ENCODE measurements at places on chromosomes 4 and X.

- no peak for DNase-seq
Measured at GRCh38 chrX:105533951-105534350, 288.4 kb upstream of the NRK start.

DNA sequence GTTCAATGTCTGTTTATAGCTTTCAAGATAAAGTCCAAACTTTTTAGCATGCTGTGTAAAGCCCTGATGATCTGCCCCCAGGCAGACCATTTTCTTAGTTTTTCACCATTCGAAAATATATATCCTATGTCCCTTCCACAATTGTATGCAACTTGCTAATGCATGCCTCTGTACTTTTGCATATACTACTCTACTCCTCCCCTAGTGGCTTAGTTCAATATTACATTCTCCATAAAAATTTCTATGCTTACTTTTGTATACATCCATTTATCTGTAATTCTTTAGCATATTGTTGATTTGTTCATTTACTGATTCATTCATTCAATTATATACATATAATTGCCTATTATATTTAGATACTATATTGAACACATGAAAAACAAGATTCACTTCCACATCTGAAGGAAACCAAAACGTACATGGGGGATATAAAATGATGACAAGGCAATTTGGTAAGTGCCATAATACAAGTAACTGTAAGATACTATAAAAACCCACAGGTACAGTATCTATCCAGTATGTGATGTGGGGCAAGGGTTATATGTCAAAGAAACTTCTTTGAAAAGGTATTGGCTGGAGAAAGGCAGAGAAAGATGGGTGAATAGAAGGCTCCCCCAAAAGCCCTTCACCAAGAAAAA lies 902.5 kb downstream of the FAM133A start:
- DNase-seq, result no peak

DNA sequence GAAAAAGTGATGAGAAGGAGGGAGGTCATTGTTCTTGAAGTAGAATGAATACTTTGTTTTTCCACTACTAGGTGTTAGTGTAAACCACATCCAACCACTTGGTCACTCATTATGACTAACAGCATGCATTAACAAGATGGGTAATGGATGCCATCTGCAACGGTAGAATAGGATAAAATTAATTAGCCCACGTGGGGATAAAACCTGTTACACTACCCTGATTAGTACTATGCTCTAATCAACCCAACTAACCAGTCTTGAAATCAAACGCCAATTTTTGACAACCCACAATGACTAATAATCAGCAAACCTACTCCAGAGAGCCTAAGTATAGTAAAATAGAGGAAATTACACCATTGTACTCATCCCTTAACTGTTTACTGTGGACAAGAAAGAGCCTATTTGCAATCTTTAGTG lies 93.4 kb upstream of the MCF2 start:
- no peak for DNase-seq

DNA sequence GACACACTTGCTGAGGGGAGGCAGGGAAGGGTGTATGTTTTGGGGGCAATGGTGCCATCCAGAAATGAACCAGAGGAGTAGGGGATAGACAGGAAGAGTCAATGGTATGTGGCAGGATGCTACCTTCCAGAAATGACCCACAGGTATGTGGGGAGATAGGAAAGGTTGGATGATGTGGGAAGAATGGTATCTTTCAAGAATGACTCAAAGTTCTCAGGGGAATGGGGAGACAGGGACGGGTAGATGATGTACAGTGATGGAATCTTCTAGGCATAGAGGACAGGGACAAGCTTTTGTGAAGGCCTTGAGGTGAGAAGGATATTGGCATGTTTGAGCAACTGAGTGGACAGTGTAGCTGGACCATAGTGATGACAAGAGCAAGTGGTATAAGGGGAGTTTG lies 64.9 kb downstream of the MAOA start:
- no peak for DNase-seq

- no peak for DNase-seq
Measured at GRCh38 chrX:24294619-24295018, 19.2 kb downstream of the SUPT20HL2 start.

DNA sequence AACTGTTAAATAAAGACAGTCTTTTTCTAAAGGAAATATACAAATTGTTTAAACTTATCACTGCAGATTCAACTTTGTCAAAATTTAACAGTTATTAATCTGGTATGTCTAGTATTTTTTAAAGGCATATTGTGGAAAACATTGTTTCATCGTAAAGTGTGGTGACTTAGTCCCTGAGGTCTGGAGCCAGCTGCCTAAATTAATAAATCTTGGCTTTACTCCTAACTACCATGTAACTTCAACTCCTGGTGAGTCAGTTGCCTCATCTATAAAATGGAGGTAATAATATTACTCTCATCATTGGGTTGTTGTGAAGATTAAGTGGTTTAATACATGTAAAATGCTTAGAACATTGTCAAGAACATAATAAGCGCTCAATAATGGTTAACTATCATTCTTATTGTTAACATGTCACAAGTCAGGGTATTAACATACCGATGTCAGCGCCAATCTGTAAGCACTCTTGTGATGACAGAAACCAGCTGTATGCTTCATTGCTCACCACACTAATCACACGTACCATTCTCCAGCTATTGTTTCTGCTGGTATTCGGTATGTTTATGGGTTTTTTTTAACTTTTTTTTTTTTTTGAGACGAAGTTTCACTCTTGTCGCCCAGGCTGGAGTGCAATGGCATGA lies 14.1 kb upstream of the SMIM43 start:
- DNase-seq, result no peak

- DNase-seq, result no peak
Measured at GRCh38 chr4:182832352-182833120, 84.7 kb downstream of the DCTD start.

- no peak for DNase-seq
Measured at GRCh38 chr4:17397611-17398010, 114.3 kb downstream of the QDPR start.
